ENCODE measurements at places on chromosomes 4 and X. TPM values are rescaled to one million over a fixed set of nuclear protein-coding genes. Genes with fewer than 3 reads are reported as not detected.
A peak's percentile ranks its signal among the peaks of the same experiment; 100 is the strongest.

DNA sequence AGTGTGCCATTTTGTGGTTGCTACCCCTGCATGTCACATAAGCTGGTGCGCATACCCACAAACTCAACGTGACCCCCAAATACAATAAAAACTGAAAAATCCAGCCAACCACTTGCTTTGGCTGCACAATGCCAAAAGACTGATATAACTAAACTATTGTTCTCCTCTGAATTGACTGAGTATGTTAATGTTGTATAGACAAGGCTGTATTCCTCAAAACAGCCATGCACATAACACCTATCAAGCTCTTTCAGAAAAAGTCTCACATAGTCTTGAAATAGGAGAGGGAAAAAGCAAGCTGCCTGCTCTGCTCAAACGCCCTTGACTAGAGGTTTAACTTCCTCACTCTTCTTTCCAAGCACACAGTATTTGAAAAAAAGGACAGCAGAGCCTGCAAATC lies 126.4 kb upstream of the NOCT start:
- ATAC-seq = no peak

DNA sequence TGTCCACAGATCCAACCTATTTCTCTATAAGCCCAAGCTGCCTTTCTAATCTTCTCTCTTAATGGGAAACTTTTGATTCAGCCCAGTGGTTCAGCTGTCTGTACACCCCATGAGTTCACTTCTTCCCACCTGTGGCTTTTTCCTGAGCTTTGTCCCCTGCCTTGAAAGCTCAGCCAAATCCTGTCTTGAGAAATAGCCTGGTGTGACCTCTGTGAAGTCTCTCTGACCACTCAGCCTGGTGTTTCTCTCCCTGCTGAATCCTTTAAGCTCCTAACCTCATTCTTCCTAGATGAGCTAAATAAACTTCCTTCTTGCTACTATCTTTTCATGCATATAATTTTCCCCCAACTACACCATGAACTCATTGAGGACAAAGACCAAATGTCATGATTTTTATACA lies 15.2 kb upstream of the HERC5 start:
- ATAC-seq = no peak

- no peak for ATAC-seq
Measured at GRCh38 chr4:72286185-72286584, 254.4 kb downstream of the NPFFR2 start.

- no peak for ATAC-seq
Measured at GRCh38 chr4:144338148-144338547, 197.6 kb upstream of the GYPA start.

DNA sequence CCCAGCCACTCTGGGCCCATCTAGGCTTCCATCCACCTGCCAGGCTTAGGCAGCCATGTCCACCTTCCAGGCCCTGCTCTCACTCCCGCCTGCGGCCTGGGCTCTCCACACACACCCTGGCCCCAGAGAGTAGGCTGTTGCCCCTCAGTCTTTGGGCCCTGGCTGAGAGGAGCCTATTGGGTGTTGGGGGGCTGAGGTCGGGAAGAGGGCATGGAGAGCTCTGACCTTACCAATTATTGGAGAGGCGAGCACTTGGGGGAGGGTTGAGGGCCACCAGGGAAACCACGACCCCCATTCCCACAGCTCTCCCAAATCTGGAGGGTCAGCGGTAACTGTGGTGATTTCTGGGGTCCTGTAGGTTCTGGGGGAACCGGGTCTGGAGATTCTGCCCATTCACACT lies 38.2 kb downstream of the HTRA3 start:
- ATAC-seq = no peak

DNA sequence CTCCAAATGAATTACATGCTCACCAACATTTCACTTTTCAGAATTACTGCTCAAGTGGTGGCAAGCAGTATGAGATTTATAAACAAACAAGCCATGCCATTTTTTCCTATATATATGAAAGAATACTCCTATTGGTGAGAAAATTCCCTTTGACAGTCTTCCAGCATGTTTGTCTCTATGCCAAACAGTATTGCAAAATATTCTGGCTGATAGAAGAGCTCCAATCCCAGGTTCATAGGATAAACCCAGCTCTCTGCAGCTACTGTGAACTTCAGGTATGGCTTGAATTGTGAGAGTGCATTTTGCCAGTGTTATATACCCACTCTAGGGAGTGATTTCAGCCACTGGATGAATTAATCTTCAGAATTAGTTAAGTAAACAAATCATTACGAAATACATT lies 108.8 kb downstream of the MAGEC2 start:
- ATAC-seq = no peak

GRCh38 chr4:38268837-38269236 lies 308.6 kb downstream of the PTTG2 start:
- ATAC-seq = no peak

DNA sequence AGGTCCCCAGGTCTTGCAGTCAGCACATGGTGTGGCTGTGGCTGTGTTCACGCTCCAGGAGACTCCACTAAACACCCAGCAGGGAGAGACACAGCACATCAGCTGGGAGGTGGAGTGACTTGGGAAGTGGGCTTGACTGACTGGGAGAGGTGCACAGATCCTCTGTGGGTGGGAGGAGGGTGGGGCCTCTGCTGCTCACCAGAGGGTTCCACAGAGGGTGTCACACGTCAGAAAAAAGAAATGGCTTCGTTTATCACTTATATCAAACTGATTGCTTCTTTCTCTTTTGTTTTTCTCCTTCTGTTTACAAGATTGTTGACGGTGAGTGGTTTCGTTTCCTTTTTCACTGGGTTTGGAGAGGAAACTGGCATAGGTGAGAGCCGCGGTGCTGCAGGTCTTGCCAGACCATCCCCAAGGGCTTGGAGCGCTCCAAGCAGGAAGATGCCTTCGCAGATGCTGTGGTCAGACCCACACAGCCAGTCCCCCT lies 24.8 kb upstream of the FAM193A start:
- no peak for ATAC-seq

DNA sequence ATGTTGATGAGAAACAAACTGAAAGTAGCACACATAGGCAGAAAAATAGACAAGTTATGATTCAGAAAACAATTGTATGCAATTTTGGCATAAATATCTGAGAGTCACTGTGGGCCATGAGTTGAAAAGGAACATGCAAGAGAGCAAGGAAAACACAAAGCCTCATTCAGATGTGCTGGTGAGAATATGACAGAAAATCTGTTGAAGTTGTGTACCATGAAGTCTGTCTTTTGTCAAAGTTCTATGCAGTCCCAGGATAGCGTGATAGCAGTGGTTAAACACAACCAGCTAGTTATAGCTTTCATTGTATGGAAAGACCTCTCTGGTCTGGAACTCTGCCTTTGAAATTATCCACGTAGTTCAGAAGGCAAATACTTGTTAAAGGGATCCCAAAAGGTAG lies 53.0 kb downstream of the TMEM154 start:
- ATAC-seq = no peak

DNA sequence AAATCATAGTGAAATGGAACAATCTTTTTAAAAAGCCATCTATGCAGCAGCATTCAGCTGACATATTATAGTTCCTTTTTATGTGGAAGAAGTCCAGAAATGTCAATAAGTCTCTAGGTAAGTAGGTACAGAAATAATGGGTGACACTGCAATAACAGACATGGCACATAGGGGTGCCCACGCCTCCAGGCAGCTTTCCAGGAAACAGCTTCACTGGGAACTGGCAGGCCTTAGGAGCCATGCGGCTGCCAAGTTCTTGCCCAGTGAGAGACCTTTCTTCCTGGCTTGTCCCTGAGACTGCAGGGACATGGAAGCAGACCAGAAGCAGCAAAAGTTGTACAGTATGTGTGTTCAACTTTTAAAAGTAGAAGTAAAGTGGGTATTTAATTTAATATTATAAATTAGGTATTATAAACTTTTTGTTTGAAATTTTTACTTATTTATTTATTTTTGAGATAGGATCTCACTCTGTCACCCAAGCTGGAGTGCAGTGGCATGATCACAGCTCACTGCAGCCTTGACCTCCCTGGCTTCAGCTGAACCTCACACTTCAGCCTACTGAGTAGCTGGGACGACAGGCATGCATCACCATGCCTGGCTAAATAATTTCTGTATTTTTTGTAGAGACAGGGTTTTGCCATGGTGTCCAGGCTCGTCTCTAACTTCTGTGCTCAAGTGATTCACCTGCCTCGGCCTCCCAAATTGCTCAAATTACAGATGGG lies 12.1 kb upstream of the ETNPPL start:
- no peak for ATAC-seq

DNA sequence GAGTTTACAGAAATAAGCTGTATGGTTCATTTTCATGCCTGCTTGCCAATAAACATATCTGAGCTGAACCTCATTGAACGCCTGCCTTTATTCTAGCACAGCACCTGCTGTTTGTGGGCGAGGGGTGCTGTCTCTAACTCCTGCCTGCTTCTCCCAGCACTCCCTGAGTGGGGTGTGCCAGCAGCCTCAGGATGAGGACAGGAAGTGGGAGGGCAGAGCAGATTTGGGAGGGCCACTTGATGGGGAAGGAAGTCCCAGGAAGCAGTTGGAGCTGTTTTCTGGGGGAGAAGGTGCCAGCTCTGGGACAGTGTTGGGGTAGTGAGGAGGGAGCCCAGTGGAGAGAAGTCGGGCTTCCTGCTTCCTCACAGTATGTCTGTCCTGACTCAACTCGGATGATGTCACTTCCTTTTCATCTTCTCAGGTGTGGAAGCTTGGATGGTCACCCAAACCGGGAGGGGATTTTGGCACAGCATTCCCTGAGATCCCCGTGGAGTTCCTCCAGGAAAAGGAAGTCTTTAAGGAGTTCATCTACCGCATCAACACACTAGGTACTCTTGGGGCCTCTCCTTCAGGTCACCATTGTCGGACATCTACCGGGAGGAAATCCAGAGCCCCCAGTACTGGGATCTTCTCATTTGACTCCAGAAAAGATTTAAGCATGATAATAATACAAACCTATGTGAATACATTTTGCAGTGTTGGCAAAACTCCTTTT lies 29.0 kb upstream of the MSANTD1 start:
- no peak for ATAC-seq

- ATAC-seq = no peak
Measured at GRCh38 chr4:108399610-108400265, 220.6 kb upstream of the RPL34 start.

GRCh38 chr4:1043651-1044468 lies 32.4 kb downstream of the FGFRL1 start:
- ATAC-seq = peak; percentile 82

GRCh38 chrX:110531873-110532580 lies 173.4 kb downstream of the RTL9 start:
- ATAC-seq = no peak

DNA sequence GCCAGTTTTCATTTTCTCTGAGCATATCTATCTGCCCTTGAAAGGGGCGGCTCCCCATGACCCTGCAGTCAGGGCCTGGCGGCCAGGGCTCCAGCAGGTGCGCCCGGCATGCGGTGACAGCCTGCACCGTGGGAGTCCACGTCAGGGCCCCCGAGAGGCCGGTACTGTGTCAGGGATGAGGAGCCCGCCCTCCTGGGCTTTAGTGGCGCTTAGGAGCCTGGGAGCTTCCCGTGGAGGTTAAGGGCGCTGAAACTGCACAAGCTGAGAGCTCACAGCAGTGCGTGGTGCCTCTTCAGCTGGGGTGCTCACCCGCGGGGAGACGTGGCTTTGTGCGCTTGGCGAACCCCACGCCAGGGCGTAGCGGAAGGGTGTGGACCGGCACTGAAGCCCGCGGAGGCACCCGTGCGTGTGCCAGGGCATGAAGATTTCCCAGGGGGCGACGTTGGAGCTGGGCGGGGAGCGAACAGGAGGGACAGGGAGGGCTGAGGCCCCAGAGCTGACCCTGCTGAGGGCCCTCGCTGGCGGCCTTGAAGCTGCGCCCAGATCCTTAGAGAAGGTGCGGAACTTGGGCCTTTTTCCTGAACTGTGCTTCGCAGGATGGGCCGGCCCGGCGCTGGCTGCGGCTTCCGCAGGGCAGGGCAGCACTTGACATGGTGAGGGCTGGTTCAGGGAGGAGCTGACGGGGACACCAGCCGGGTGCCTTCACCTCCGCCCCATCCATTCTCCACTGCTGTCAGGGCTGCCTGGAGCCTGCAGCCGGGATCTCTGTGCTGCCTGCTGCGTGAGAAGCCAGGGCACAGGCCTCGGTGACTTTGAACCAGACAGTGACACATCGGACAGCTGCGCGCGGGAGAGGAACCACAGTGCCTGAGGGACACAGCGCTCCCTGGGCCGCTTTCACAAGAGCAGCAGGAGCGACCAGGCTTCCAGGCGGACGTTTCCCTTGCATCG lies 32.9 kb downstream of the HTT-AS start:
- ATAC-seq = peak; percentile 54

DNA sequence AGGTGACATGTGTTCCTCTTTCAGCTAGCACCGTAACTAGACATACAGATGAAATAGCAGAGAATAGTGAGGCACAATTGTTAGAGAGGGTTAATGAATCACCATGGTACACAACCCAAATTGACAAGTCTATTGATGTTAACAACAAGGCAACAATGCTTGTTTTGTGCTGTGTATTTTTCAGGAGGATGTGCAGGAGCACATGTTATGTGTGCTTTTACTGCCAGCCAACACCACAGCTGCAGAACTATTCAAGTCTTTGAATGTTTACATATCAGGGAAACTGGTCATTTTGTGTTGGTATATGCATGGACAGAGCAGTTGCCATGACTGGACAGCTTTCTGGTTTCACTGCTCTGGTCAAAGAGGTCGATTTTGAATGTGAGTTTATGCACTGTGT lies 32.8 kb downstream of the STBD1 start:
- ATAC-seq = no peak

DNA sequence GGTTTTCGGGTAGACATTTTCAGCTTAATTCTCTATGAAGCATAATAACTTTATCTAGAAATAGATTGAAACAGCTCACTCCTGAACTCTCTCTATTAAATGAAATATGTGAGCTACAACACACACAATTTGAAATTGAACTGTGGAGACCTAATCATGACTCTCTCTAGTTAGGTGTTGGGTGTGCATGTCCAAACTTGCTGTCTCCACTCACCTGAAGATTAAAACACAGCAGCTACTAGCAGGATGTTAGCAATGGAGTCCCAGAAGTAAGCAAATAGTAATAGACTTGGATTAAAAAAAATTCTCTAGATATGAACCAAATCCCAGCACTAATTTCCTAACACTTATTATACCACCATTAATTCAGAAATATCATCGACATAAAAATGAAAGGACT lies 173.1 kb downstream of the FSTL5 start:
- ATAC-seq = no peak

- no peak for ATAC-seq
Measured at GRCh38 chr4:5199912-5200311, 148.6 kb downstream of the STK32B start.

DNA sequence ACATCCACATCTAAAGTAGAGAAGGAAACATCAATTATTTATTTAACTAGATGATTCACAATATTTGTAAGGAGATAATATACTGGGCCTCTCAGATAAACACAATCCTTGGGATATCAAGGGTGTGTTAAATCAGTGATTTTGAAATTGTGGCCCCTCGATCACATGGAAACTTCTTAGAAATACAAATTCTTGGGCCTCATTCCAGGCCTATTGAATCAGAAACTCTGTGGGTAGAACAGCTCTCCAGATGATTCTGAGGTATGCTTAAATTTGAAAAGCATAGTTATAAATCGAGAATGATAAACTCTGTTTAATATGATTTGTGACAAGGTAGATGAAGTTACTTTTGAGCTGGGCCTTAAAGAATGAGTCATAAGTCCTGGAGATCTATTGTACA lies 64.3 kb upstream of the GPR174 start:
- no peak for ATAC-seq

Gene VCX3A
- not detected for total RNA-seq

Gene RGN
- not detected for total RNA-seq

Gene RBMXL3
- not detected for total RNA-seq

Gene AKAP4
- not detected for total RNA-seq

Gene ATP1B4
- total RNA-seq = not detected

Gene DUSP9
- total RNA-seq = 0.13 TPM

Gene PTCHD1
- not detected for total RNA-seq

Gene RGS12
- 10.6 TPM for total RNA-seq

Gene TEX13B
- not detected for total RNA-seq

Gene DCLK2
- total RNA-seq = 0.06 TPM

Gene CXCL11
- total RNA-seq = not detected

Data from activated T-helper 17 cell treated with anti-CD3 and anti-CD28 coated beads, Interleukin-2, amount 50 U/mL, for 72 hours (primary cell).